ENCODE measurements at places on chromosomes 5 and 9. TPM values are rescaled to one million over a fixed set of nuclear protein-coding genes. Genes with fewer than 3 reads are reported as not detected.

The NREP gene
- total RNA-seq = 108 TPM

The ANKRD55 gene
- 0.57 TPM for total RNA-seq

The SVEP1 gene
- total RNA-seq = 0.14 TPM

The NME5 gene
- total RNA-seq = 1.1 TPM

The IRX2 gene
- total RNA-seq = not detected

The PTCD2 gene
- 12.5 TPM for total RNA-seq

The CLIC3 gene
- 0.27 TPM for total RNA-seq

The PALM2AKAP2 gene
- 0.22 TPM for total RNA-seq

The MARCOL gene
- total RNA-seq = not detected

The HAVCR2 gene
- total RNA-seq = 0.07 TPM

The PCDHB4 gene
- 0.13 TPM for total RNA-seq

The CD74 gene
- total RNA-seq = 0.13 TPM

The MYO10 gene
- 155 TPM for total RNA-seq

The STPG3 gene
- total RNA-seq = not detected

The ENG gene
- total RNA-seq = 215 TPM

The IL4 gene
- total RNA-seq = not detected

The RAI14 gene
- 322 TPM for total RNA-seq

The GLIPR2 gene
- 12.0 TPM for total RNA-seq

The PRSS3 gene
- 24.4 TPM for total RNA-seq

The C9 gene
- total RNA-seq = 0.13 TPM

Measured in thoracic aorta endothelial cell (primary cell).